Kasumi-1 (cell line): ENCODE measurements at places on chromosomes 2 and 18.

GRCh38 chr18:64398320-64398719 lies 249.4 kb upstream of the LINC00305 start:
- no peak for DNase-seq

DNA sequence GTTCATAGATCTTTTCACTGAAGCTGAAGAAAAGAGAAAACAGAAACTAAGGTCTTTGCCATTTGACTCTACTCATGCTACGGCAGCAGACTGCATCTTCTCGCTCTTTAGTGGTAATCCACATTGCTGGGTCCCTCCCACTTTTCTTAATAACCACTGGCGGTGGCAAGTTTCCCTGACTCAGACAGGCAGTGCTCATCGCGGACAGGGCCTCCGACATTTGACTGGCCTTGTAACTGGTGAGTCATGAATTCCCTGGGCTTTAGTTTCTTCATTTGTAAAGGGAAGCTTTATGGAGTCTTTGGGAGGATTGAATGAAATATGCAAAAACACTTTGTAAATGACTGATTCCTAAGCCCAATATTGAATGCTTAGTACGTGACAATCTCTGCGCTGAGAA lies 238.2 kb upstream of the RBBP8 start:
- no peak for DNase-seq

GRCh38 chr2:152278526-152278925 lies 56.4 kb upstream of the FMNL2 start:
- DNase-seq: no peak

DNA sequence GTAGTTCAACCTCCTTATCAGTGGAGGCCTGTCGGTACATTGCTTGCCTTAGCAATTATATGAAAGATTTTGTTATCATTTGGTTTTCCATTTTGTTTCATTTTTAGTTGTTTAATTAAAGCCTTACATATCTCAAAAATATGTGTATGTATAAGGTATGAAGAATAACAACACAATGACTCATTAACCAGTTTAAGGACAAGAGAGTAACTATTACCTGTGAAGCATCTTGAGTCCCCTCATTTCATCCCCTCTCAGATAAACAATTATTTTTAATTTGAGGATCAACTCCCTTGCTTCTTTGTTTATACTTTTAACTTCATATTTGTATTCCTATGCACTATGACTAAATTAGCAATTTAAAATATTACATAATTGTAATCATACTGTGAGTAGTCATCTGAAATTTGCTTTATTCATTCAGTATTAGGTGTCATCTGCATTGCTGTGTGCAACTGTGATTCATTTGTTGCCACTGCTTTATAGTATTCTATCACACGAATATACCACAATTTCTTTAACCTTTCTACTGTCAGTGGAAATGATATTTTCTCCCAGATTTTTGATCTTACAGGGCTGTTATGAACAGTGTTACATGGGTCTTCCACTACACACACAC lies 126.4 kb downstream of the RNF152 start:
- DNase-seq: no peak

DNA sequence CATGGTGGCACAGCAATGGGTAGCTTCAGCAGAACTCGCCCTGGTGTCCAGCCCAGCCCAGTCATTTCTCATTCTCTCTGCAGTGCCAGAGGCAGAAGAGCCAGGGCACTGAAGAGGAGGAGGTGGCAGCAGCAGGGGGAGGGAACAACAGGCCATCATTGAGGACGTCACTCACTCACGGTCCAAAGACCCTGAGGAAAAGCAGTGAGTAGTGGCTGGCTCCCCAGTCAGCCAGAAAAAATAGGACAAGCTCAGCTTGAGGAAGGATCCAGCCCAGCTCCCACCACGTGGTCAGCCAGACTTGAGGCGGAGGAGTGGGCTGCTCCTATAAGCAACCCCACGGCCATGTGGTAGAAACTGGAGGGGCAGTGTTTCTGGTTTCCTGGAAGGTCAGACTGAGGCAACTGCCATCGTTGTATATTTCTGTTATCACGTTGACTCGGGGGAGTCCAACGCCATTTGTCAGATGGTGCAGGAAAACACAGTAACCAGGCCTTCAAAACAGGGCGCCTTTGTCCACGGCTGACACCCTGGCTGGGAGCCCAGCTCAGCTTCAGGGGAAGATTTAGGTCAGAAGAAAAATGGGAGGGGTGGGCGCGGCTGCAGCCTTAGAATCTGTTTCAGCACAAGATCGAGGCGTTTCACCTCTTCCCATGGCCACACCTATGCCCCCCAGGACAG lies 19.0 kb upstream of the TMEM247 start:
- DNase-seq: no peak

DNA sequence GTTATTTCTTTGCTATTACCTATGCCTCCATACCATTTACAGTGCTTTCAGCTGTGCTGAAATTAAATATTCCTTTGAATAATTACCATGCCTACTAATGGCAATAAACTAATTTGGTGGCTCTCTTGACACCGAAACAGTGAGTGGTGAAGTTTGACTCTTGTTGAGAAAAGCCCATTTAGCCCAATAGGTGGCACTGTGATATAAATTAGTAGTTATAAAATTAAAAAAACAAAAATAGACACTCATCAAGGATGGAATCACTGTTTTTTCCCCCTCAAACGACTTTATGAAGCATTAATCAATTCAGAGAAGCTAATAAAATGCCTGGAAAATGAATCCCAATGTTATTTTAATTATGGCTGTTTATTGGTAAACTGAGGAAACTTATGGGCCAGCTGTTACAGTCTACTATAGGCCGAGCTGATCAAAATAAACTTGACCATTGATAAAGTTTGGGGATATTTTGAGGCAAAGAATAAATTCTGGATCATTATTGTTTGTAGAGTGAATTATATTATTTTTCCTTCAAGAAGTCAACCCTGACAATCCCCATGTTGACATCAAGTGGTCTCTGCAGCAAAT lies 339.6 kb downstream of the TRIB2 start:
- peak; percentile 23 for DNase-seq

DNA sequence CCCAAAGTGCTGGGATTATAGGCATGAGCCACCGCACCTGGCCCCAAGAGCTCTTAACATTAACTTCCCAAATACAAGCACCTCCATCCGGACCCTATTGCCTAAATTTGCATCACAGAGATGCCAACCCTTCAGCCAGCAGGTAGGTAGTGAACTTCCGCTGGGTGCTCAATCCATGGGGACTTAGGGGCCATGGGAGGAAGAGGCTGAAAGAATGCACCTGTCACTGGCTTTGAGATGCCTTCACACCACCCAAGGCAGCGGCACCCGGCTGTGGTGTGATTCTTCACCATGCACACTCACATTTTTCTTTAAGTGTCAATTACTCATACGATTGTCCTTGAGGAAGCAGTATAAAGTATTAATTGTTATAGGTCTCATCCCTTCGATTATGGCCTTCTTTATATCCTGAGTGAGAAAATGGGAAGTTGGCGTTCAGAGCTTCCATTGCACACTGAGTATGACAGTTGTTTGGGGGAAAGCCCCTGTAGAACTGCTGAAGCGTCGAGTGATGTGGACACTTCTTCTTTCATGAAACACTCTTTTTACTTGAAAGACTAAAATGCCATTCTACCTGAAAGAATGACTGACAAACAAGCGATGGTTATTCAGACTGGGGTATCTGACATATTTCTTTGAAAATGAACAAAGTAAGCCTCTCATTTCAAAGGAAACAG lies 51.8 kb upstream of the BIN1 start:
- peak; percentile 32 for DNase-seq

- DNase-seq: no peak
These were observed 45.0 kb upstream of the MCFD2 start for GRCh38 chr2:46960618-46961017.

DNA sequence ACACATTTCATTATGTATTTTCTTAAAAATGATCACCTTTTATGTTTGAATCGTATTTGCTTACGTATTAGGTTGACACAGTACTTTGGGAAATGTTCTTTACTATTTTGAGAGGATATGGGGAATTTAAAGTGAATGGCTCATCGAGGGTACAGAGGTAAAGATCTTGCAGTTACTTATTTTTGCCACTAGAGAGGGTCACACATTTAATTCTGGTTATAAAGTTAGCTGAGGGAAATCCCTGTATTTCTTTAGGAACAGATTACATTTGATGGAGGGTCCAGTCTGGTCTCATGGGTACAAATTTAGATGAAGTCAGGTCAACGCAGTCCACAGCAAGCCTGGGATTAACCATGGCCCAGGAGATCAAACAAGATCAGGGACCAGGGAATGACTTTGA lies 24.5 kb downstream of the DYNC2LI1 start:
- DNase-seq: peak; percentile 61

DNA sequence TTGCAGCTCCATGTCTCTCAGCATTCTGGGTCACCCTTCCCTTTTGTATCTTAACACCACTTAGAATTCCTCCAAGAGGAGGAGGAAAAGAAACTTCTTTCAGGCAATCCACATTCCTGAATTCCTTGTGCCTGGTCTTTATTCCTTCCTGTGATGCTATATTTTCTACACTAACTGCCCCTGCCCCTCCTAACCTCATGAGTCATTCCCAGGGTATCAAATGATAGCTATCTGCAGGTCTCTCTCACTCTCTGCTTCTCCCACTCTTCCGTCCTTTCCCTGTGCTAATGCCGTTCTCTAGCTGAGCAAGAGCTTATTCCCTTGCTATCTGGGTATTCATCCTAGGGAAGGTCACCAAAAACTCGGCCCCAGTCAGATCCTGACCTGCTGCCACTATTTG lies 395.0 kb upstream of the TCF4 start:
- DNase-seq: no peak

DNA sequence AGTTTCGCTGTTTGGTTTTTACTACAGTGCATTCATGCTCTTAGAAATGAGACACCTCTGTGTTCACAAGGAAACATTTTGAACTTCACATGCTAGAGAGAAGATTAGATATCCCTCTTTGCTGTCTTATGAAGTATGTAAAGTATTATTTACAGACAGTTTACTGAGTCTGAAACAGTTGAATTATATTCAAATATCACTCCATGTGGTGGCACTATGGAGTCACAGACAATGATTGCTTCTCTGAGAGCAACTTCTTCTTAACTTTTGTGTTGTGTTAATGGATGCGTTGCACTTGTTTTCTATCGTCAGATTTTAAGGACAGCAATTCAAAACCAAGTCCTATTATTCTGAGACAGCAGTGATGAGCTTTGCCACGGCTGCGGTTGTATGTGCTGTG lies 823.6 kb downstream of the GALR1 start:
- DNase-seq: peak; percentile 2

GRCh38 chr2:189802396-189802912 lies 18.2 kb downstream of the PMS1 start:
- no peak for DNase-seq

GRCh38 chr2:229445501-229446211 lies 174.6 kb upstream of the PID1 start:
- DNase-seq: no peak
